ENCODE measurements at places on chromosomes 4 and X.
A peak's percentile ranks its signal among the peaks of the same experiment; 100 is the strongest.

GRCh38 chrX:132744470-132744869, 214.0 kb downstream of the HS6ST2 start:
- ATAC-seq: no peak

DNA sequence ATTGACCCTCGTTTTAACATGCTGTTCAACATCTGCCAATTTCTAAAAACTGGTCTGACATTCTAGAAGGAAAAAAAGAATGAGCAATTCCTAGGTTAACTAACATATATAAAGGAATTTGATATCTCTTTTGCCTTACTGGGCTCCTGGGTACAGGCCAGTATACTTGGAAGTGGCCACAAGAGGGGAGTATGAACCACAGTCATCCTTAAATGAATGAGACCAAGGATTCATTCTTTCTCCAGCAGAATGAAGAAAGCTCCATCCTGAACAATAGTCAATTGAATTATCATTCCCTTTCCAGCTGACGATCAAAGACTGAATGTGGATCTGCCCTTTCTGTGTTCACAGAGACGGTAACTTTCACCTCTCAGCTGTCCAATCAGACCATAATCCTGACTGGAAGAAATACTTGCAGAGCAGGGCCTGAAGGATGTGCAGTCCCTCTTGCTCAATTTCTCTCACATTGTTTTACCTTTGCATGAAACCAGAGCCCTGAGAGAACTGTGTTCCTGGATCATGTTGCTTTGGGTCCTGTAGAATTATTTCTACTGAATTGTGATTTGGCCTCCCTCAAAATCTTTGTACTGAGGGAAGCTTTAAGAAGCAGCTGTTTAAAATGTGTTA, 14.8 kb upstream of the SPARCL1 start:
- ATAC-seq: peak; percentile 66

DNA sequence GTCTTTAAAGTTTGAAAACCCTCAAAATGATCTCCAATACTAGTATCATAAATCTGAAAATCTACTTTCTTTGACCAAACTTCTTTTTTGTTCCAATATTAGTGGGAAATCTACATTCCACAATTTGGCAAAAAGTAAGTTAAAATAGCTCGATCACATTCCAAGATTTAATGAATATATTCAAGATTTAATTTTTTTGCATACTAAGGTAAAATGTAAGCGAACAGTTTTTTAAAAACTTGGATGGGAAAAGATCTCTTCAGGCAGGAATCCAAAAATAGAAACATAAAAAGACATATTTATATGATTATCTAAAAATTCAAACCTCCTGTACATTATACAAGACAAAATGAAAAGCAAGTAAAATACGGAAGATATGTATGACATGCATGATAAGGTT, 31.2 kb downstream of the CNOT6L start:
- no peak for ATAC-seq

- ATAC-seq: no peak
These were observed 96.2 kb upstream of the ATP6AP2 start for GRCh38 chrX:40484408-40485091.

GRCh38 chr4:62285026-62285425, 1084.9 kb downstream of the ADGRL3 start:
- ATAC-seq: no peak

GRCh38 chr4:153177841-153178240, 26.4 kb upstream of the TRIM2 start:
- no peak for ATAC-seq

- ATAC-seq: peak; percentile 29
These were observed 10.0 kb upstream of the LNX1 start for GRCh38 chr4:53601251-53601764.

DNA sequence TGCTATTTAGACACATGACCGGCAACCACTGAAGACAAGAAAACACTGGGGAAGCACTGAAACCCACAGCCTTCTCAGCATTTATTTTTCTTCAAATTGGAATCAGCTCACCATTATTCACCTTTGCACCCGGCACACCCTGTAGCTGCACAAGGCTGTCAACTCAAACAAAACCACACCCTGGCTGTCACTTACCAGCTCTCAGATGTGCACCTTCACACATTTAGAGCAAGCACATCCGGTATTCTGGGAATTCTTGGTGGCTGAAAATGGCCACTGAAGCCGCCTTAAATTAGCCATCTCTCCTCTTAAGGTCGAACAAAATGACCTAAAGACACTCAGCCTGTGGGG, 5.9 kb downstream of the ZFYVE28 start:
- ATAC-seq: peak; percentile 71

DNA sequence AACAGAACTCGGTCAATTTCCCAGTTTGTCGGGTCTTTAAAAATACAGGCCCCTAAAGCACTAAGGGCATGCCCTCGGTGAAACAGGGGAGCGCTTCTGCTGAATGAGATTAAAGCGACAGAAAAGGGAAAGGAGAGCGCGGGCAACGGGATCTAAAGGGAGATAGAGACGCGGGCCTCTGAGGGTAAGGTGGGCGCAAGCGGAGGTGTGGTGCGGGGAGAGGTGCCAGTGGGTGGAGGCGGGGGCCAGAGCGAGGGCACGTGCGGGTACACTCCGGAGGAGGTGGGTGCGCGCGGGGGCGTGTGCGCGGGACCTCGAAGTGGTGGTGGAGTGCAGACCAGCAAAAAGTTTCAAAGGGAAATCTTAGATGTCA, 787 bp upstream of the TET2 start:
- ATAC-seq: peak; percentile 19

DNA sequence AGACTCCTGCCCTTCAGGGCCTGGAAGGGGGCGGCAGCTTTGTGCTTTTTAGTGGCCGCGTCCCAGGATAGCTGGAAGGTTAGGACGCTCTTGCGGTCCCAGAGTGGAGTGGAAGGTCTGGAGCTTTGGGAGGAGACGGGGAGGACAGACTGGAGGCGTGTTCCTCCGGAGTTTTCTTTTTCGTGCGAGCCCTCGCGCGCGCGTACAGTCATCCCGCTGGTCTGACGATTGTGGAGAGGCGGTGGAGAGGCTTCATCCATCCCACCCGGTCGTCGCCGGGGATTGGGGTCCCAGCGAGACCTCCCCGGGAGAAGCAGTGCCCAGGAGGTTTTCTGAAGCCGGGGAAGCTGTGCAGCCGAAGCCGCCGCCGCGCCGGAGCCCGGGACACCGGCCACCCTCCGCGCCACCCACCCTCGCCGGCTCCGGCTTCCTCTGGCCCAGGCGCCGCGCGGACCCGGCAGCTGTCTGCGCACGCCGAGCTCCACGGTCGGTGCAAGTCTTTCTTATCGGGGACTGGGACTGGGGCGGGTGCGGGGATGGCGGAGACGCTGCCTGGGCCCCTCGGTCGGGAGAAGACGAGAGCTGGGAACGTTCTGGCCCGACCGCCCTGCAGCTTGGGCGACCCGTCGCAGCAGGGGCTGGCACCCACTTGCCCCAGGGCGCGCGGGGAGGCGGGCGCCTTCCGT, at the start of gene EDNRA:
Gene EDNRA (plus strand): TSS at position 207 of the 686 bp plus-strand sequence. CDS start 4,585 bp downstream, outside the sequence.
- peak; percentile 55 for ATAC-seq

GRCh38 chr4:185405296-185405999, 8.8 kb downstream of the ANKRD37 start:
- ATAC-seq: peak; percentile 39

DNA sequence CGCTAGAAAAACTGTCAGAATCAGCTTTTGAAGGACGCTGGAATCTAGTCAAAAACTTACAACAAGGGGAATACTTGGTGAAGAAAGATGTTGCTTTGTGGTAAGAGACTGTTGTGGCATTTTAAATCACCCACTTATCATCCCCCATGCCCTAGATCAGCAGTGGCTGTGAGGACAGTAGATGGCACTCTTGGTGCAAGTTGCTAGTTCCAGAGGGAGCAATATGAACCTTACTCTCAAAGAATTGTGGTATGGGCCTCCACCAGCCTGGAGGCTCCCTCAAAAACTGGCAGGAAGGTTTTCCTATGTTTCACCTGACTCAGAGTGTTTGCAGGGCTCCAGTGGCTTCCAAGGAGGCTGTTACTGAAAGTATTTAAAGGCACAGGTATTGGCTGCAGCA, 37.7 kb upstream of the SLC16A2 start:
- peak; percentile 45 for ATAC-seq

DNA sequence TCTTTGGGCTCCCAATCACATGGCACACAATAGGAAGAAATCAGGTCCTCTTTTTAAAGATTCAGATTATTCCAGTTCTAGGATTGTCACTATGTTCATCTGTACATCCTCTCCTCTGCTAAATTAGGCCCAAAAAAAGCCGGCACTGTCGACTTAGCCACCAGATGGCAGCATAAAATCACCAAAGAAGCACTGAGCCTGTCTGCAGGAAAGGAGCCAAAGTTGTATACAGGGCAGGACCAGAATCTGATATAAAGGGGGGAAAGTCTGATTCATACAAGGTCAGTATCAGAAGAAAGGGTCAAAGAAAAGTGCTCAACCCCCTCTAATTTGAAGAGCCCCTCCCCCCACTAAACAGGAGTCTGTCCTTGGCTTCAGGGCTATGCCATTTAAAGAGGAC, 292.5 kb downstream of the CHIC1 start:
- peak; percentile 24 for ATAC-seq

GRCh38 chrX:42131856-42132255, 208.5 kb upstream of the CASK start:
- ATAC-seq: peak; percentile 69

- ATAC-seq: no peak
These were observed 689 bp downstream of the NR0B1 start for GRCh38 chrX:30308263-30309138.

GRCh38 chrX:72280321-72280845, 3.3 kb upstream of the RPS4X start:
- no peak for ATAC-seq

DNA sequence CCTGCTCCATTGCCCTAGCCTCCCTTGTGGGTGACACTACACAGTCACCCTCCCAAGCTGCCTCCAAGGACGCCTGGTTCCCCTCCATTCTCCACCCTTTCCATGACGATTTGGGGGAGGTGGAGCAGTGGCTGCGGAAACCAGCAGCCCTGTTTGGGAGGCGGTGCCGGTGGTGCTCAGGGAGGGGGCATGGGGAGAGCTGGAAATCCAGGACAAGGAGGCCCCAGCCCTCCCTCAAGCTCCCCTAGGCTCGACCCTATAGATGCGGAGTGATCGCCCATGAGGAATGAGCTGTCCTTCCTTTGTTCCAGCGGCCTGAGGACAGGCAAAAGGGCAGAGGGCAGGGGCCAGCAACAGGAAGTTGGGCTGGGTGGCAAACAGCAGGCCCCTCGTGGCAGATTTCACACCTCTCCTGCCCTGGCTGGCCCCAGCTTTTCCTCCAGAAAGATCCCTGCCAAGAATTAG, 3.6 kb upstream of the RENBP start:
- no peak for ATAC-seq

DNA sequence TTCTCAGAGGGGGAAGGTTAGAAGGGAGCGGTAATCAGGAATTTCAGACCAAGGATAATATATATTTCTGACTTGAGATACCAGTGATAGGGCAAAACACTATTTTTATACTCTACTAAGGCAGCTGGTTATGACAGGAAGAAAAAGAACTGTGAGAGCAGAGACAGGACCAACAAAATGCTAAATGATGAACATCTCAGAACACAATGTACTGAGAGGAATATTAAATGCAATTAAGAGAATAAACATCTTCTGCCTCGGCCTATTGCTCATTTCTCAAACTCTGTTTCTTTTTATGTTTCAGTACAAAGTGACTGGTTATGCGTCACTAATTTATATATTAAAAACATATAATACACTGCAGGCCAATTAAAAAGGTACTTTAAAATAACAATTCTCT, 122.0 kb upstream of the RLIM start:
- no peak for ATAC-seq

GRCh38 chr4:160217352-160217751, 1114.5 kb downstream of the RAPGEF2 start:
- no peak for ATAC-seq

DNA sequence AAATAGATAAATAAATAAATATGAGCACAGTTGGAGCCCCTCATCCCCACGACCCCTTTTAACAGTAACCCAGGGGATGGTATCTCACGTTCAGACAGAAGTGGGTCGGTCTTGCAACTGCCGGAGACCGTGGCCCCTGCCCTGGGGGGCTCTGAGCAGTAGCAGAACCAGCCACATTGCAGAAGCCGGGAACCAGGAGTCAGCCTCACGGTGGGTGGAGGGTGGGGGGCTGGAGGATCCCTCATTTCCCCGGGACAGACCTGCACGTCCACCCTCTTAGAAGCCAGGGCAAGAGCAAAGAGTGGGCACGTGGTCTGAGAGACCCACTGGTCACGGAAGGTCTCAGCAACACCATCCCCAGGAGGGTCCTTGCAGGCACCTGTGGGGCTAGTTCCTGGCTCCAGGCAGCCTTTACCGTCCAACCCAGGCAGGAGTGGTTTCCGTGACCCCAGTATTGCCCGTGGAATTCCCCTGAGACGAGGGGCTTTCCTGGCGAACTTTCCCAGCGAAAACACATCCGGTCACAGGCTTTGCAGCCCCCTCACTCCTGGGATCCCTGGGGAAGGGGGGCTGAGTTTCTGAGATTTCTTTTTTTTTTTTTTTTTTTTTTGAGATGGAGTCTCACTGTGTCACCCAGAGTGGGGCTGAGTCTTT, 8.8 kb upstream of the IL3RA start:
- ATAC-seq: no peak

GRCh38 chr4:12724510-12724909, 759.6 kb downstream of the RAB28 start:
- no peak for ATAC-seq

DNA sequence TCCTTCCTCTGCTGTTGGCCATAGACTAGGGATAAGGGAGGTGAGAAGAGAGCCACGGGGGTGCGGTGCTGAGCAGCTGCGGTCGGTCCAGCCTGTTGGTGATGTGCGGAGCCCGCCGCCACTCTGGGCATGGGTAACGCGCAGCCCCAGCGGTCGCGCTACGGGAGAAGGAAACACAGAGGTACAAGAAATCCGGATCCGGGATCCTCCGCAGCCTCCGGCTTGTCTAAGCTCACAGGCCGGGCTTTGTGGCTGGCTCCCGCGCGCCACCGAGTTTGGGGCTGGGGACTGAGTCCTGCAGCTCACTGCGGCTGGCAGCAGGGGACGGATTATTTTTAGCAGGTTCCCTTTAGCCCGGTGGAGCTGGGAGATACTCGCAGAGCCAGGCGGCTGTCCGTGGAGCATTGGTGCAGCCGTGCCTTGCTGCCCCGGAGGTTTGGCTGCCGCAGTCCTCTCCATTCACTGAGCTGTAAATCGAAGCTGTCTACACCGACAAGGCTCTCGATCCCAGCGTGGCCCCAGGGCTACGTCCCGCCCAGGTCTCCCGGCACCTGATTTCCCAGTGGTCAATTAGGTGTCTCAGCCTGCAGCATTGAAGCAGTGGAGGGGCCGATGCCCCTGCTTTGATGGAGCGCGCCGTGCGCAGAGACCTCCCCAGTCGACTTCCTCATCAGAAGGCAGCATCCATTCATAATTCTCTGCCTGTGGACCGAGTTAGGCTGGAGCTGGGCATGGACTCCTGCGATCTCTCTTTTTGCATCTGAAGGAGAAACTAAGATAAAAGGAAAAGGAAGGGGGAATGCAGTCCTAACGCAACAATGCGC, 81.9 kb upstream of the SCML1 start:
- no peak for ATAC-seq

- no peak for ATAC-seq
These were observed 9.0 kb upstream of the YIPF7 start for GRCh38 chr4:44660396-44660795.

- ATAC-seq: no peak
These were observed 11.2 kb downstream of the CITED1 start for GRCh38 chrX:72294497-72294896.

GRCh38 chrX:9578083-9578779, 113.4 kb downstream of the TBL1X start:
- no peak for ATAC-seq
